Neuronal stem cell (in vitro differentiated cells): ENCODE measurements at places on chromosomes 3 and 15.
A peak's percentile ranks its signal among the peaks of the same experiment; 100 is the strongest.

DNA sequence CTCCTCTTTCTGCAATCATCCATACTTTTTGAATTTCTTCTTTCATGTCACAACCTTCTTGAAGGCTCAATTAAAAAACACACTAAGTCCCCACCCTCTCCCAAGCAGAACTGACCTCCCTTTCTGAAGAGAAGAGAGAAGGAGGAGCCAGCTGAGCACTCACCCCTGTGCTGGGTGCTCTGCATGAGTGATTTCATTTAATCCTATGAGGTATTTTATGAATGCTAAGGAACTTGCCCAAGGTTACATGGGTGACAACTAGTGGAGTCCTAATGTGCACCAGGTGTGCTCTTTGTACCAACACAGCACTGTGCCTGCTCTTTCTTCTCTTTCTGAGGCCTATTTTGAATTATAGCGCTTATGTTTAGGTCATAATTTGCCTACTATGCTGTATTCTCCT, 135.6 kb downstream of the DUT start:
- DNase-seq, result peak; percentile 5

DNA sequence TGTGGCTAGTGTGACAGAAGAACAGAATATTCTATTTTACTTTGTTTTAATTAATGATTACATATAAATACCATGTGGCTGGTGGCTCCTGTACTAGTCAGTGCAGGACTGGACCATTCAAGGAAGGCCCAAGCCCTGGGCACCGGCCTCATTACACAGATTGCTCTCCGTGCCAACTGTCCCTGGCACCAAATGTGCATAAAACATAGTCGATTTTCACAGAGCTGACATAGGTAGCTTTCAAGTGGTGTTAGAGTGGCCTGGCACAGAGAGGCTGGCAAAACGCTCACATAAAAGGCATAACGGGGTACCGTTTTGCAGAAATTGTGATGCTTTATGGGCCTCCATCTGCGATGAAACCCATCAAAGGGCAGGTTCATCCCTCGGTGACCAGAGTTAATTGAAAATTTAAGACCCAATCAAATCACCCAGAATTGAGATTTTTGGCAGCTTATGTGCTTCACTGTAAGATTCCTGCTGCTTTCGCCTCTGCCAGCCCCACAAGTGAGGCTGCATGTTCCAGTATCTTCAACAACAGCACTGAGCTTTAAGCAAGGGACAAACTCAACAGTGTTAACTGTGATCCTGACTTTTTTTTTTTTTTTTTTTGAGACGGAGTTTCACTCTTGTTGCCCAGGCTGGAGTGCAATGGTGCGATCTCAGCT, 25.9 kb downstream of the RFTN1 start:
- no peak for DNase-seq

- DNase-seq, result no peak
These were observed 168.0 kb downstream of the FOXB1 start for GRCh38 chr15:60172143-60172542.

- no peak for DNase-seq
These were observed 237.5 kb upstream of the ROPN1 start for GRCh38 chr3:124229420-124229819.

GRCh38 chr3:143277531-143277930, 158.0 kb downstream of the CHST2 start:
- no peak for DNase-seq

- DNase-seq, result no peak
These were observed 20.3 kb upstream of the LPP start for GRCh38 chr3:188133646-188134045.

GRCh38 chr3:32422943-32423342, 31.3 kb downstream of the CMTM7 start:
- no peak for DNase-seq

- peak; percentile 2 for DNase-seq
These were observed 192.1 kb upstream of the EOMES start for GRCh38 chr3:27914199-27914598.

DNA sequence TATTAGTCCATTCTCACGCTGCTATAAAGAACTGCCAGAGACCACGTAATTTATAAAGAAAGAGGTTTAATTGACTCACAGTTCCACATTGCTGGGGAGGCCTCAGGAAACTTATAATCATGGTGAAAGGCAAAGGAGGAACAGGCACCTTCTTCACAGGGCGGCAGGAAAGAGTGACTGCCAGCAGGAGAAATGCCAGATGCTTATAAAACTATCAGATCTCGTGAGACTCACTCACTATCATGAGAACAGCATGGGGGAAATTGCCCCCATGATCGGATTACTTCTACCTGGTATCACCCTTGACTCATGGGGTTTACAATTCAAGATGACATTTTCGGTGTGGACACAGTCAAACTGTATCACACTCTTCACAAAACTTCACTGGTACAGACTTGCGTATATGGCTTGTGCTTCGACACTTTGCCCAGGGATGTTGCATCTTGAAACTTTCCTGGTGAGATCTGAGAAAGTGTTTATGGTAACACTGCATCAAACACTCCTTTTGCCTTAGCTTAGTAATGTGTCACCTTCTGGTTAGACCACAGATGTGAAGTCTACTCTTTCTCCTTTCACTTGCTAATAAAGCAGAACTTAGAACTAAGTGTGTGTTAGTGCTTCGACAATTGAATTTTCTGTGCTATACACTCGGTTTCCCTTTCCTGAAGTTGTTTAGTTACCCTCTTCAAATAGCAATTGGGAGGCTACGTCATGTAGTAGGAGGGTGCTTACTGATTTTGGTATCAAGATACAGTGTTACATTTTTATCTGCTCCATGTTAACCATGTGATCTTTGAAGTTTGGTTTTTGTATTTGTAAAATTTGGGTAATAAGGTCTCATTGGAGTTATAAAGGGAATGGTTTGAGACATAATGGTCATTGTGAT, 185.7 kb downstream of the LPP start:
- DNase-seq, result no peak

DNA sequence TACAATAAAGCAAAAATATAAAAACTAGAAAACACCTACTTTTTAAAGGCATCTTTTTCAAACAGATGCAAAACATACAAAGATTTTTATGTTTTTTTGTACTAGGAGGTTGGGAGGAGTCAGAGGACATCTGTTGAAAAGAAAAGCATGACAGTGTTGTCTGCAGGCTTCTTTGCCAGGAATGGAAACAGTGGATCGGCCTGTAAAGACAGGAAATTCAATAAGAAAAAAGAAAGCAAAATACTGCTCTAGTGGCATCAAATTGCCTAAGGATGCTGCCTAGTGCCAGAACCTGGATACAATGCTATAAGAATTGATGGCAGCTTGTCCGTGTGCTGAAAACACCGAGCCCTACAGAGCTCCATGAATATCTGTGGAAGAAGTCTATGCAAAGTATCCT, 69.9 kb downstream of the TBC1D5 start:
- DNase-seq, result no peak

DNA sequence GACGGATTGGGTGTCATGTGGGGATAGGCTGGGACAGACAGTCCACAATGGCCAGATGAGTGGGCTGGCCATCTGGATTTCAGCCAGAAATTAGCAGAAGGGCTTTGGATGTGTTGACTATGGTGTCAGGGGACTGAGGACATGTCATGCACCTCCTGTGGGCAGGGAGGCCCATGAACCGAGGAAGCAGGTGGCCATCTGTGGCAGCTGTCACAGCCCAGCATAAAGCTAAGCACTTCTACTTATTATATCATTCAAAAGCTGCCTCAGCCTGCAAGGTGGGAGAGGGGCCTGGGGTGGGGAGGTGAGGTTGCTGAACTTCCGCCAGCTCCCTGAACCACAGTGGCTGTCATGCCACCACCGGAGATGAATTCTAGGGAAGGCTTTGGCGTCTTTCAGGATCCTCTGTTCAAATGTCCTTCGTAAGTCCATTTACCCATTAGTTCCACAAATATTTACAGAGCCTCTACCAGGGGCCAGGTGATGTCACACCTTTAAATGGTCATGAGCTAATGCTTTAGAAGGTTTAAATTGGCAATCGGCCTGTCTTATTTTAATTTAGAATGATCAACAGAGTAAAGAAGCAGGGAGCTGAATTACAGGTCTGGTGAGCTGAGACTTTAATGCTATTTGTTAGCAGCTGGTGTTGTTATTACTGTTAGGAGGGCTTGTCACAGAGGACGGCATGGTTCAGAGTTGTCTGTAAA, 23.6 kb upstream of the CAV3 start:
- DNase-seq, result no peak

DNA sequence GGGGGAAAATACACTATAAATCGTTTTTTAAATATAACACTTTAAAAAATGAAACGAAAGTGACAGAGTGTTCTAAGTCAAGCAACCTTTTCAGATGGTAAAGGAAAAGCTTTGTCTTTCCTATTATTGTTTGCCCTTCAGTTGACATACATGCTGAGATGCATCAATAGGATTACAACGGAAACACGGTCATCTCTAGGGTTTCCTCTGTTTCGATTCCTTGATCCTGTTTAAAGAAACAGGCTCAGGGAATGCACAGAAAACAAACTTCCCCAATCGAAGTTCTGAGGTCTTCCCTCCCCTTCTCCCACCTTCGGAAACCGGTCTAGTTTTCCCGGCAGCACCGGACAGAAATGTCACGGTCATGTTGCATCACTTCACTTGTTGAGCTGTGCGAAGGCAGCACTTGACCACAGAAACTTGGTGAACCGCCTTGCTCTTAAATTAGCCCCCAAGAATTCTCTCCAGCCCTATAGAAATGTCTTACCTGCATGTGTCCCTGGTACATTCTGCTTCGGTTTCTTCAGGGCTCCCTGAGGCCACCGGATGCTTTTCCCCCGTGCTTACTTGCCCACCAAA, 556 bp downstream of the PEX5L start:
- DNase-seq, result no peak

DNA sequence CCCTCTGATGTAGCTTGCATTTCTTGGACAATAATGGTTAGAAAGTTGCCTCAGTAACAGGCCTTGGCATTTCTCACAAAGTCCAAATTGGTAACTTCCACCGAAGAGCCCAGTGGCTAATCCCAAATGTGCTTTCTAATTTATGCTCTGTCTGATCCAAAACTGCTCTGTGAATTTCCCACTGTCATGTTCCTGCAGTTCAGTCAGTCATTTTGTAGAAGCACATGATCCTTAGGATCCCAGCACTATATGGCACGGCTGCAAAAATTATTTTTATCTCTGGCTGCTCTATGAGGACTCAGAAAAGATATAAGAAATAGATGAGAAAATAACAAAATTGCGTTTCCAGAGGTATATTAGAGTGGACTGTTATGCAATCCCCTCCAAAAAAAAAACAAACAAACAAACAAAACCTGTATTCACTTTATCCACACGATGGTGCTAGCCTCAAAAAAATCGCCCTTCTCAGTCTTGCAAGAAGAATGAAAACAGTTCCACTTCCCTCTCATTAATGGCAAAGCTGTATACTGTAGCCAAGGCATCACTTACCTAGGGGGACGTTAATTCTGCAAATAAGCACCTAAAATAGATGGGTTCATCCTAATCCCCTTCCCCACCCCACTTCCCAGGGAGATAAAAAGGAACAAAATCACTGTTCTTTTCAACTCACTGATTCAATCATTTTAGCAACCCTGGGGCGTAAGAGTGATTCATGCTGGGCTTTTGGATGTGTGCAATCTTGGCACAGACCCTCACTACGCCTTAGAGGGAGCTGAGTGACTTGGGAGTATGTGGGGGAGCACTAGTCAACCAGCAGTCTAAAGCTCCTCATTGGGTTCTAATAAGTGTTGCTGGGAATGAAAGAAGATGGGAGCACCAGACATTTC, 61.3 kb downstream of the TMCO5A start:
- DNase-seq, result peak; percentile 52

DNA sequence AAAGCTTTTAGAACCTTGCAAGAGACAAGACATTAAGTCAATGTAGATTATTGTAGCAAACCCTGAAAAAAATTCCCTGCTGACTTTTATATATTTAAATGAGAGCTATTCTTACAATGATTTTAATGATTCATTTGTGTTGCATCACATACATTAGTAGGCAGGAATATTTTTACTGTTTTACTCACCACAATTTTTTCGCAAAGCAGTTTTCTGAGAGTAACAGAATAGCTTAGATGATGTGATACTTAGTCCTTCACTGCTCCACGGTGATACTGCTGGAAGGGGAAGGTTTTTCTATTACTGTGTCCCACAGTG, 43.9 kb upstream of the CLRN1 start:
- no peak for DNase-seq

DNA sequence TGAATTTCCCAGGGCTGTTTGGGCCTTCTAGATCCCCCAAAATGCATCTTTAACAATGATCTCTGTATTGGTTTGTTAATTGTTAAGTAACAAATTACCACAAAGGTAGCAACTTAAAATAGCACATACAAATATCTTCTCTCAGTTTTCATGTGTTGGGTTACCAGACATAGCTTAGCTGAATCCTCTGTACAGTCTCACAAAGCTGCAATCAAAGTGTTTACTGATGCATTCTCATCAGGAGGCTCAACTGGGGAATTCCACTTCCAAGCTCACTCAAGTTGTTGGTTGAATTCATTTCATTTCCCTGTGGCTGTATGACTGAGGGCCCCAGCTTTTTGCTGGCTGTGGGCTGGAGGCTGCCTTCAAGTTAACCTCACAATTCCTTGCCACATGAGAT, 297.6 kb downstream of the RPLP1 start:
- DNase-seq, result no peak

GRCh38 chr15:74782259-74783071, 585 bp downstream of the CSK start:
- no peak for DNase-seq

DNA sequence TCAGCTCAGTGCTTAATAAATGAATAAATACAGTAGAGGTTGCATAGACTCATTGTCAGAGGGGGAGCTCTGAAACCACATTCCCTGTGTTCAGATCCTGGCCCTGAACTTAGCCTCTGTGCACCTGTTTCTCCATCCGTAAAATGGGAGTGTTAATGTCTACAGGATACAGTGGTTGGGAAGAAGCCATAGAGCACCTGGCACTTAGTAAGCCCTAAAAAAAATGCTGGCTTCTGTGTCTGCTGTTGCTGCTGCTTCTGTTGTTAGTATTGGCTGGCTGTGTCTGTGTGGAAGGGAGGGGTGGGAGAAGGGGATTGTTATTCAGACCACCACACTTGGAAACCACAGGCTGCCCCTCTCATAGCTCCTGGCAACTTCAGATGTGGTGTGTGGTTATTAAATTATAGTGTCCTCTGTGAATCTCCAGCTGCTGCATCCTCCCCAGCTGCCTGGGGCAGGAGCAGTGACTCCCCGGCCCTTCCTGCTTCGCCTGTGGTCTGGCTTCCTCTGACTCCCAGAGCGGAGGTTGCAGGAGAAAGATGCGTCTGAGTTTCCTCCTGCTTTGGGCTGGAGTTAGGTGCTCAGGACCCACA, 31.0 kb downstream of the FGD5 start:
- no peak for DNase-seq
